LNCaP clone FGC (cell line): ENCODE measurements at places on chromosomes 7 and 10.

- no peak for DNase-seq
These were observed 123.3 kb downstream of the PRPF18 start for GRCh38 chr10:13709931-13710650.

DNA sequence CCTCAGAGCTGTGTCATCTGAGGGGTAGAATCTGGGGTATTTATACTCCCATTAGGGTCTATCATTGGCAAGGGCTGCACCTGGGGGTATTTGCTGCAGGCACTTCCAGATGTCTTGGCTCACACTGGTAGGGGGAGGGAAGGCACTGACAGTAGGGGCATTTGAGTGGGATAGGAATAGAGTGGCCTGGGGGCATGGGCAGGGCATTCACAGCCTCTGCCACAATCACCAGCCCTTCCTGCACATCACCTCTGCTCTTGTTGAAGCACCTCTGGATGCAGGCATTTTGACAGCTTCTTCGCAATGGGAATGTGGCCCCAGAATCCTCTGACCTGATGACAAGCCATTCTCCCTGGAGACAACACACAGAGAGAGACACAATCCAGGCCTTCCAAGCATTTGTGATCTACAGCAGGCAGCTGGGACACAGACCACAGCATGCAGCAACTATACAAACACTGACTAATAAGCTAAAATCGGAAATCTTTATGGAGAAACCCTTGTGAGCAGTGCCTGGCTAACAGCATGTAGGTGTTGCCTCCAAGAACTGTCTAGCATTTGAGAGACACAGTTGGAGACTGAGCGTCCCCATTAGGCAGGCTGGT, 178.5 kb downstream of the KCNMA1 start:
- no peak for DNase-seq

DNA sequence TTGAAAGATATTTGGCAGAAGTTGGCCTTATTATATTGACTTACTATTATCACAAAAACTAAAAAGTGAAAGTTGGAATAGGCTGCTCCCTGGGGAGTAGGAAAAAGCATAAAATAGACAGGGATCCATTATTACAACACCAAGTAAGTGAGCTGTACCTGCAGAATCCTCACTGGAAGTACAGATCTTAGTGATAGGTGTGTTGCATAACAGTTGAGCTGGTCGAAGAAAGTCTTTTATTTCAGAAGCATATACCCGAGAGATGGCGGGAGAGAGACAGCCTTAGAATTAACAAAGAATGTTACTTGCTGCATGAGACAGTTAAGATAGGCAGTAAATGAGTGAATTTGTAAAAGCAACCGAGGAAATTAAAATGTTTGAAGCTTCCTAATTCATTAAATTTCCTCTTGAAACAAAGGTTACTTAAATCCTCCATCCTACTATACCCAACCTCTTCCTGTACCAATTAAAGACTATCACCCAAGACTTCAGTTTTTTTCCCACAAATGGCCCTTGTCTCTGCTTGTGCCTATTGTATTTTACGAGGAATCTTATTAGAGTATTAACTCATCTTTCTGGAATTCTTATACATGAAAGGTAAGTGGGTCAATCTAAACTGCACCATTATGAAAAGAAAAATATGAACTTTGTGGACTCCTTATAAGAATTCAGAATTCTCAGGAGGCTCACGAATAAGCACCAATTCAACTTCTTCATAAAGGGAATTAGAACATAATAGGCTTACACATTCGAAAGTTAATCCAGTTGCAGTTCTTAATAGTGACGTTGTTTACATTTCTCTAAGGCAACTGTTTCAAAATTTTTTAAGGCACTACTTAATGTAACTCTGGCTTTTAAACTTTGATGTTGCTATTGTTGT, 56.2 kb downstream of the CREM start:
- DNase-seq, result no peak

DNA sequence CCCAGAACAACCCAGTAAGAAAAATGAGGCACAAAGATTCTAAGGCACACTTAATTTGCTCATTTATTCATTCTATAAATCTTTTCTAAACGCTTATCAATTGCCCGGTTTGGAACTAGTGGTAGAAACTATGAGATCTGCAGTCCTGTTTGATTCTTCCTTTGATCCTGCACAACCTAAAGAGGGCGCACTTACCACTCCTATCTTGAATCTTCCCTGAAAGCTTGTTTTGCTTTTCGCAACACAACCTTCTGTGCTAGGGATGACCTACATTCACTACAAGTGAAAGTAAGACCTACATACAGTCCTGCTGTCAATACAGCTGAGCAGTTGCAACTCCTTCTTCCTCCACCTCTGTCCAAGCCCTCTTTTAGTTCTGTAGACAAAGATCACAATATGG, 12.6 kb upstream of the ARL4A start:
- no peak for DNase-seq

DNA sequence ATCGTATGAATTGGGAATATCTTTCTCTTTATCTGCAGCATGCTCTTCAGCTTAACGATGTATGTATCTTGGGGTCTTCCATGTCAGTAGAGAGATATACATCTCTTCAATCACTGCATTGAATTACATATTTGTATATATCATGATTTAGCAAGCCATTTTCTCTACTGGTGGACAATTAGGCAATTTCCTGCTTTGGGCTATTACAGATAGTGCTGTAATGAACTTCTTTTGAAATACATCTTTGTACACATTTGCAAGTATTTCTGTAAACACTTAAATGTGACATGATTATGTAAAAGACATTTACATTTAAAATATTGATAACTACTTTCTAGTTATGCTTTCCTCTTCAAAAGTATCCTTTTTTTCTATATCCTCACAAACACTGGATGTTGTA, 199.0 kb downstream of the PPP1R9A start:
- no peak for DNase-seq

DNA sequence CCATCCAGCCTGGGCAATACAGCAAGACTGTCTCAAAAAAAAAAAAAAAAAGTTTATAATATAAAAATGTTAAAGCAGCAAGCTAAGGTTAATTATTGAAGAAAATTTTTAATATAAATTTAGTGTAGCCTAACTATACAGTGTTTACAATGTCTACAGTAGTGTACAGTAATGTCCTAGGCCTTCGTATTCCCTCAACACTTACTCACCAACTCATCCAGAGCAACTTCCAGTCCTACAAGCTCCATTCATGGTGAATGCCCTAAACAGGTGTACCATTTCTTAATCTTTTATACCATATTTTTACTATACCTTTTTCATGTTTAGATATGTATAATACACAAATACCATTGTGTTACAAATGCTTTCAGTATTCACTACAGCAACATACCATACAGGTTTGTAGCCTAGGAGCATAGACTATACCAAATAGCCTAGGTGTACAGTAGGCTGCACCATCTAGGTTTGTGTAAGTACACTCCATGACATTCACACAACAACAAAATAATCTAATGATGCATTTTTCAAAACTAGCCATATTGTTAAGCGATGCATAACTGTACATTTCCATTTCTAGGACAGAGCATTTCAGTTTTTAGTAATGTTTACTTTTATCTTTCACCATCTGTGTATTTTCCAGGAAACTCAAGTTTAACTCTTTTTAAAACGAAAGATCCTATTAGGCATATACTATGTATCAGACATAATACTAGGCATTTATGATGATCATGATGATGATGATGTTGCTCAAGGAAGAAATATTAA, 43.3 kb downstream of the CNOT4 start:
- no peak for DNase-seq

GRCh38 chr7:15561835-15562234, at the start of gene AGMO:
AGMO (minus strand) TSS chr7:15562015.
- DNase-seq, result no peak

DNA sequence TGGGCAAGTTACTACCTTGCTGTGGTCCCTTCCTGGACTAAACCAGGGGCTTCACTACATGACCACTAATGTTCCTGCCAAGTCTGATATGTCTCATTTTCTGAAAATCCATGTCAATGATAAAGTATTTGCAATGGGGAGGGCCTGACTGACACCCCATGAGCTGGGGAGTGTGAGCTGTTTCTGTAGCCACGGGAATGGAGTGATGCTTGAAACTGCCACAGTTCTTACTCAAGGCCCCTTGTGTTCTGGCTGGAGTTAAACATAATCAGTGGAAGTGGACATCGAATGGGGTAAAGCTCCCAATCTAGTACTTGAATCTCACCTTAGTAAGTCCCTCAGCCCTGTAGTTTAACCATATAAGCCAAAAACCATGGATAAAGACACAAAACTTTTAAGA, 61.9 kb upstream of the PDLIM1 start:
- DNase-seq, result no peak

DNA sequence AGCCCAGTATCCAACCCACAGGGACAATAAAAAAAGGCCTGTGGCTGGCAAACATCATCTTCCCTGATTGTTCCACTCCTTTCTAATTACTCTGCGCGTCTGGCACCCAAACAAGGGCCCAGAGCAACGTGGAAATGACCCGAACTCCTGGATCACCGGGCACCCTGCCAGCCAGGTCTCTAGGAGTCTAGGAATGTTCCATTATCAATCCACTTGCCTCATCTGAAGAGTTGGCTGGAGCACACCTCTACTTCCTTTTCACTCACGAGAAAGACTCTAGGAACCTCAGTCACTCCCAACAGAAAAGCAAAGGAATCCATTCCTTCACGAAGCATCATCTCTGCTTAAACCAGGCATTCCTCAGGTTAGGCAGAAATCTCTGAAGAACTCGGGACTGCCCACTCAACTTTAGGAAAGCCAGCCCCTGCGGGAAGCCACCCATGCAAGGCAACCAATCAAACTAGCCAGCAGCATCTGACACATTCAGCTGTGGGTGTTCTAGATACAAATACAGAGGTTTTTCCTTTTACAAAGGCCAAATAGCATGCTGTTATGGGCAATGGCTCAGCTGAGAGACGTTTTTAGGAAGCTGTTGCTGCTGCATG, 37.7 kb downstream of the ATXN7L1 start:
- no peak for DNase-seq

- DNase-seq, result no peak
These were observed 1.7 kb downstream of the TUBGCP2 start for GRCh38 chr10:133306941-133307379.

DNA sequence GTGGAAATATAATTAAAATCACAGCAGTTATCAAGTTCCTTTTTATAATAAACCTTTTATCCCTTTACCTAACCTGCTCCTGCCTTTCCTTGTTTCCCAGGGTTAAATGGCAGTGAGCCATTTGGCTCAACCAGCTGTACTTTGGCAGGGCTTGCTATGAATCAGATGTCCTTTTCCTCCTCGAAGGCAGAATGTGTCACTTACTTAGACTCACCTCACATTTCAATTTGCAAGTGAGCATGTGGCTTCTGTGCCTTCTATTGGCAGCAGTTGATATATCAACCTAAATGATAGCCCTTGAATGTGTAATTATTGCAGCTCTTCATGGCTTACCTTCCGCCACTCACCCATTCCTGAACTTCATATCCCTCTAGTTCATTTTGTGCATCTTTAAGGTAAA, 301.7 kb downstream of the CSTF2T start:
- peak; percentile 92 for DNase-seq

GRCh38 chr7:94697035-94697974, 41.4 kb upstream of the SGCE start:
- no peak for DNase-seq

GRCh38 chr10:49296382-49296781, 2.6 kb upstream of the C10orf71 start:
- DNase-seq, result no peak

DNA sequence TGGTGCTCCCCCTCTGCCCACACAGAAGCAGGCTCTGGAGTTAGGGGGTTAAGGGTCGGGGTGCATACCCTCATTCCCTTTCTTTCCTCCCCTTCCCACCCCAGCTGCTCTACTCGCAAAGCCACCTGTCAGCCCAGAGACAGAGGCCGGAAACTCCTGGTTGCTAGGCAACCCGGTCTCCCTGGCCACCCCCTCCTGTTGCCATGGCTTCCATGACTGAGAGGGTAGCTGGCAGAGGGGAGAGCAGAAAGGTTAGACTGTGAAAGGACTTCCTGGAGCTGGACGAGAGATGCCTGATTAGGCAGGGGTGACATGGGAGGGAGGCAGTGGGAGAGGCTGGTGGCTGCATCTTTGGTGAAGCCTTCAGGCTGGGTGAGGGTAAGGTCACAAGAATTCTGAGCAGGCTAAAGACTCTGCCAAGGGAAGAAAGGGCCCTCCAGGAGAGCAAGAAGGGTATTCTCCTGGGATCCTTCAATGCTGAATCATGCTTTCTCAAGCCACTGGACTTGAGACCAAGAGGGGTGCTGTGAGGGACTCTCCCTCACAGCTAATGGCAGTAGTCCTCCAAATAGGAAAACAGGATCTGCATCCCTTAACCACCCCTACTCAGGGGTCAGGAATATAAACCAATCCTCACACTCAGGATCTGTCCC, 5.4 kb downstream of the PSD start:
- no peak for DNase-seq

GRCh38 chr7:143205560-143206293, 16.1 kb upstream of the TAS2R40 start:
- DNase-seq, result no peak

DNA sequence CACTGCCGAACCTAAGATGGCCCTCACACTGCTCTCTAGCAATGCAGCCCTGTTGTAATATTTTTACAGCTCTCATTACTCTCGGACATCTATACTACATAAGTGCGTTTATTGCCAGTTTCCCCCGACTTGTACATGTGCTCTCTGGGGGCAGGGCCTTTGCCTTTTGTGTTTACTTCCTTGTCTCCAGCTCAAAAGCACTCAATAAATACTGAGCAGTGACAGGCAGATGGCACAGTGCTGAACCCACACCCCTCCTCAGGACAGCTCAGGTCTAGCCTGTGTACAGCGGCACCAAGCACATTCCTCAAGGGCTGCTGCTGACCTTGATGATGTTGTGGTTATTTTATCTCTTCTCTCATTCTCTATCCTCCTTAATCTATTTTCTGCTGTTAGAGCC, 68.0 kb upstream of the ELMO1 start:
- no peak for DNase-seq

DNA sequence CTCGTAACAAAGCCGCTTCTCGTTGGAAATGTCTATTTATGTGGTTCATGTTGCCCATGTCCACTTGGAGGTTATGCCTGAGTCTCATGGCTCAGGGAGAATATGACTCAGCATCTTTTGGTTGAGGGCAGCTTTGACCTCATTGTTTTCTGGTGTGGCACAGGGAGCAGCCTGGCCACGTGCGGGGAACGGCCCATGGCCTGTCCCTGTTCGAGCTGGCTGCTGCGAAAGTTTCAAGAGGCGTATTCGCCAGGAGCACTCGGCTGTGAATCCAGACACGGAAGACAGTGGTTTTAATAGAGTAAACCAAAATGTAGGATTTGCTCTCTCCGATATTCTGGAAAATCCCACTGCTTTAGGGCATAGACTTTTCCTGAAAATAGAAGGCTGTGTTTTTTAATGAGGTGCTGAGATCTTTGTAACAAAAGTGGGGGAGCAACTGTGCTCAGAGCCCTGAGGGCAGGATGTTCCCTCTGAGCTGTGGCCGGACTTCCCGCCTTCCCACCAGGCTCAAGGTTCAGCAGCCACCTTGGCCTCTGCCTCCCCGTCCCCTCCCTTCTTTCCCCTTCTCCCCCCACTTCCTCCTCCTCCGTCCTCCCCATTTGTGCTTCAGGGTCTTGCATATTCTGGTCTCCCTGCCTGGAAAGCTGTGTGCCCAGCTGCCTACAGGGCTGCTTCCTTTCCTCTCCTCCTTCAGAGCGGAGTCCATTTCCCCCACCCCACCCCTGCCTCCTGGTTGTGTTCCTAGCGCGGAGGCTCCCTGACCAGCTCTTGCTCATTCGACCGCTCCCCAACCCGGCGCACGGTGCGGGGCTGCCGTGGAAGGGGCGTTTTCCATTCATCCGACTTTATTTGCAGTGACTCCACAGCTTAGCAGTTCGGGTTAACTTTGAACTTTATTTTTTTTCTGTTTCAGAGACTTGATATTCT, 642.0 kb downstream of the SDK1 start:
- no peak for DNase-seq

GRCh38 chr10:49605216-49605938, 4.7 kb upstream of the SLC18A3 start:
- DNase-seq, result no peak

GRCh38 chr7:75531359-75531821, 39.3 kb downstream of the SPDYE5 start:
- DNase-seq, result no peak
